Renal cortical epithelial cell (primary cell): ENCODE measurements at places on chromosomes 16 and 17. TPM values are rescaled to one million over a fixed set of nuclear protein-coding genes. Genes with fewer than 3 reads are reported as not detected.

DNA sequence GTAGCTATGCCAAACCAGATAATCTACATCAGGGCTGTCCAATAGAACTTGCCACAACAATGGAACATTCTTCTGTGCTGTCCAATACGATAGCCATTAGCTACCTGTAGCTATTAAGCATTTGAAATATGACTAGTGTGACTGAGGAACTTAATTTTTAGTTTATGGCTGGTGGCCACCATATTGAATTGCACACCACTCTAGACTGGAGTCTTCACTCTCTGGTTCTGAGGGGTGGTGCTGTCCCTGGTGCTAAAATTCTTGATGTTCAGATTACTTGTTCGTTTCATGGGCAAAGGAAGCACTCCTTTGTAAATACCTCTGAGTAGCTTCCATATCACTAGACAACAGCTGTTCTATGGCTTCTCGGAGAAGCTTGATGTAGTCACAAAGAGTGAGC lies 296.6 kb downstream of the NPIPA8 start:
- DNase-seq, result no peak

- DNase-seq, result no peak
Observed at GRCh38 chr17:17491546-17491988, 4.6 kb downstream of the RASD1 start.

The MILR1 gene
- 0.20 TPM in 1 of 2 replicates, not detected in the other for total RNA-seq

The NPIPA2 gene
- total RNA-seq, result 0.25 TPM in 1 of 2 replicates, not detected in the other

The MARVELD3 gene
- total RNA-seq, result 0.89 and 4.5 TPM in 2 replicates

The SRCAP gene
- total RNA-seq, result 14.4 and 74.0 TPM in 2 replicates

The NXPH3 gene
- total RNA-seq, result 0.10 TPM in 1 of 2 replicates, not detected in the other

The GINS2 gene
- total RNA-seq, result 0.45 and 7.3 TPM in 2 replicates
